B cell (primary cell): ENCODE measurements at places on chromosomes 11 and 22.

- H3K4me1 ChIP-seq = peaks cover 7% of the 10 kb centered on the region
- peaks cover 14% of the 10 kb centered on the region for H3K27me3 ChIP-seq
- no peaks in the 10 kb centered on the region for H3K36me3 ChIP-seq
- no peak overlapping the region for H3K4me3 ChIP-seq
- no peak overlapping the region for H3K27ac ChIP-seq
Measured at GRCh38 chr11:68133761-68134160, 12.6 kb upstream of the CHKA start.

- DNase-seq = no peak
- no peak overlapping the region for H3K4me3 ChIP-seq
- no peaks in the 10 kb centered on the region for H3K27me3 ChIP-seq
- H3K36me3 ChIP-seq = no peaks in the 10 kb centered on the region
Measured at GRCh38 chr22:44419429-44419828, 78.6 kb downstream of the RTL6 start.

- H3K27me3 ChIP-seq = no peaks in the 10 kb centered on the region
- H3K36me3 ChIP-seq = no peaks in the 10 kb centered on the region
- peaks cover 48% of the 10 kb centered on the region for H3K4me1 ChIP-seq
- DNase-seq = peak; percentile 92
Measured at GRCh38 chr11:59560702-59561473, 49.5 kb downstream of the OR4D9 start.

- H3K27me3 ChIP-seq = peaks cover 31% of the 10 kb centered on the region
- DNase-seq = no peak
- H3K27ac ChIP-seq = no peak overlapping the region
- no peak overlapping the region for H3K4me3 ChIP-seq
- H3K4me1 ChIP-seq = peaks cover 40% of the 10 kb centered on the region
- no peaks in the 10 kb centered on the region for H3K36me3 ChIP-seq
Measured at GRCh38 chr22:25420471-25420924, 144.0 kb upstream of the GRK3 start.

DNA sequence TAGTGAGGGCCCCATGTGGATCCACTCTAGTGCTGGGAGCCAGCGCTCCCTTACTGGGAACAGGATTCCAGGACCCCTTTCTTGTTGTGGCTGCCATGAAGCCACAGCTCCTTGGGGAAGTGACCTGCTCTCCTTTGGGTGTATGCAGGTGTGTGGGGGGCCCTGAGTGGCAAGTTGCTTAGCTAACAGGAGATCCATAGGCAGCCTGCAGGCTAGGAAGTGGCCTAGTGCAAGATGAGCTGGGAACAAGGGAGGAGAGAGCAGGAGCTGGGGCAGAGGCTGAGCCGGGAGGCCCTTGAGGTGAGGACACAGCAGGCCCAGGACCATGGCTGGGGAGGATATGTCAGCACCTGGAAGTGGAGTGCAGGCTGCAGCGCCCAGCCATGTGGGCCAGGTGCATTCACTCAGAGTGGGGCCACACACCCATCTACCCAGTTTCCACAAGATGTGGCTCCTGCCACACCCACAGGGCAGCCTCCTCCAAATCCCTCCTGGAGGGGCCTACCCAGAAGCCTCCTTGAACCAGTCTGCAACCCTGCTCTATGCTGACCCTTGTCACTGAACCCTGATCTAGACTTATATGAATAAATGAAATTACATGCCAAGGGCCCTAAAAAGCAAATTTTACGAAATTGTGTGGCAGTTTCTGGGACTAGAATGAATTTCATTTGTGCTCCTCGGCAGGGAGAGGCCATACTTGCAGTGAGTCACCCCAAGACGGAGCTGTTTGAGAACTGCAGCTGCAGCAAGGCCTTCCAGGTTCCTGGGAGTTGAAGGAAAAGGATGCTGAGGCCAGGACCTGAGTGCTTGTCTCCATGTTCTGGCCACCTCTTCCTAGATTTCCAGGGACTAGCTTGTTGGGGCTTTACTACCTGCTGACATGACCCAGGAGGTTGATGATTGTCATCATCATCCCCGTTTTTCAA is 3.2 kb downstream of the THAP7 start:
- no peak for DNase-seq
- H3K36me3 ChIP-seq = no peaks in the 10 kb centered on the region
- H3K4me1 ChIP-seq = peaks cover 31% of the 10 kb centered on the region
- H3K27ac ChIP-seq = no peak overlapping the region
- H3K27me3 ChIP-seq = no peaks in the 10 kb centered on the region
- H3K4me3 ChIP-seq = no peak overlapping the region

- no peak for DNase-seq
- H3K27ac ChIP-seq = no peak overlapping the region
- no peaks in the 10 kb centered on the region for H3K27me3 ChIP-seq
- no peaks in the 10 kb centered on the region for H3K4me1 ChIP-seq
Measured at GRCh38 chr22:21970037-21970799, 12.4 kb downstream of the TOP3B start.

DNA sequence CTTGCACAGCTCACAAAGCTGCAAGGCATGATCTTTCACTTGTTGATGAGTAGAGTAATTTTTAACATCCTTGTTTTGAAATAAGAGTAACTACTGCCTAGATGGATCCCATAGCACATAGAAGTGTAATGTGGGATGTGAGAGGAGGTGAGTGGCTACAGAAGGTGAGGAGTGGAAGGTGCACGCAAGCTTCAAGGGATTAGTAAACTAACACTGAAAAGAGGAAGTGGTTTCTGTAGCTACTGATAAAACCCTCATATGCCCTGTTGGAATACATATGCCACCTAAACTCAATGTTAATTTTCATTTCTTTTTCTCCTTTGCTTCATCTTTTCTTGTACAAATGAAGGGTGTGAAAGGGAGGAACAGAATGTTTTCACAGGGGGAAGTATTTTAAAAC is 22.0 kb upstream of the CTSC start:
- peaks cover 7% of the 10 kb centered on the region for H3K4me1 ChIP-seq
- H3K36me3 ChIP-seq = no peaks in the 10 kb centered on the region
- H3K4me3 ChIP-seq = no peak overlapping the region
- H3K27ac ChIP-seq = no peak overlapping the region
- no peaks in the 10 kb centered on the region for H3K27me3 ChIP-seq
- DNase-seq = peak; percentile 40

DNA sequence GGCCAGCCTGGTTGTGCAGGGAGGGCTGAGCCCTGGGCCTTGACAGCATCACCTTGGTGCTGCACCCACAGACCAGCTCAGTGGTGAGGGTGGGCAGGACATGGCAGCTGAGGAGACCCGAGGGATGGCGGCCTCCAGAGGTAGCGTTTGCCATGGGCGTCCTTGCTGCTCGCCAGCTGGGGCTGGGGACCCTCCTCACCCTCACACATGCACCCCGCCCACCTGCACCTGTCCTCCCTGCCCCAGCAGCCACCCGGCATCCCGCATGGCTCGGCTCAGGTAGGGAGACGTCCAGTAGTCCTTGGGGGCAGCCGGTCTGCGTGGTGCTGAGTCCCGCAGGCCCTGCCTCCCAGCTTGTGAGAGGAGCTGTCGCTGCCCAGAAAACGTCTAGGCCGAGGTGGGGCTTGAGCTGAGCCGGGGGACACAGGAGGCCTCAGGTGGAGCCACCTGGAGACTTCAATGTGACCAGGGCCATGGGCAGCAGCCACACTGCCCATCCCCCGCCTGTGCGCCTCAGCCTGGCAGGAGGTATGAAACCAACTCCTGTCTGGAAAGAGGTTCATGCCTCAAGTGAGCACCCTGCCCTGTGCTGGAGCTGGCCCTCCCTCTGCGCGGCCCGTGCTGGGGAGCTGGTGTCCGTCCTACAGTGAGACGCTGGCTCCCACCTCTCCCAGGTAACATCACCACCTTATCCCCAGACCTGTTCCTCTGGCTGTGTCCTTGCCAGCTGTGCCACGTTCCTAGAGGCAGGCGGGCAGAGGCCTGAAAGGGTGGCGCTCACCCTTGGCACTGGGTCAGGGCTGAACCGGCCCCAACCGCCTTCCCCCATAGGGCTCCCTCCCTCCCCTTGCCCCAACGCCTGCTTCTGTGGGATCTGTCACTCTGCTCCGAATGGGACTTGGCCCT is 3.3 kb upstream of the TRABD start:
- peak; percentile 20 for DNase-seq
- peaks cover 21% of the 10 kb centered on the region for H3K27me3 ChIP-seq
- no peaks in the 10 kb centered on the region for H3K36me3 ChIP-seq
- no peak overlapping the region for H3K4me3 ChIP-seq
